ENCODE measurements at places on chromosomes 2 and 18.

DNA sequence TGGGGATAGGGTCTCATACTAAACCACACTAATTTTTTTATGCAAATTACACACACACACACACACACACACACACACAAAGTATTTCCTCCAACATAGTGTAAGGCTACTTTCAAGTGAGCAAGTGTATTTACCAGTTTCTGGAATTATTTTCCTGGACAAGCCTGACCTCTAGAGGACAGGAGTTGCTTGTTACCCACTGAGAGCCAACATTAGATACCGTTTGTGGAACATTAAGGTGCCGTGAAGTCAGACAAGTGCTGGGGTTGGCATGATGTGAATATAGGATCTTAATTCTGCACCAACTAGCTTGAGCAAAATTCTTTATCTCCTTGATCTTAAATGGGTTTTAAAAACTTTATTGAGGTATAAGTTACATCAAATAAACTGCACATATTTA lies 39.3 kb upstream of the SERPINB2 start:
- DNase-seq, result peak; percentile 77

DNA sequence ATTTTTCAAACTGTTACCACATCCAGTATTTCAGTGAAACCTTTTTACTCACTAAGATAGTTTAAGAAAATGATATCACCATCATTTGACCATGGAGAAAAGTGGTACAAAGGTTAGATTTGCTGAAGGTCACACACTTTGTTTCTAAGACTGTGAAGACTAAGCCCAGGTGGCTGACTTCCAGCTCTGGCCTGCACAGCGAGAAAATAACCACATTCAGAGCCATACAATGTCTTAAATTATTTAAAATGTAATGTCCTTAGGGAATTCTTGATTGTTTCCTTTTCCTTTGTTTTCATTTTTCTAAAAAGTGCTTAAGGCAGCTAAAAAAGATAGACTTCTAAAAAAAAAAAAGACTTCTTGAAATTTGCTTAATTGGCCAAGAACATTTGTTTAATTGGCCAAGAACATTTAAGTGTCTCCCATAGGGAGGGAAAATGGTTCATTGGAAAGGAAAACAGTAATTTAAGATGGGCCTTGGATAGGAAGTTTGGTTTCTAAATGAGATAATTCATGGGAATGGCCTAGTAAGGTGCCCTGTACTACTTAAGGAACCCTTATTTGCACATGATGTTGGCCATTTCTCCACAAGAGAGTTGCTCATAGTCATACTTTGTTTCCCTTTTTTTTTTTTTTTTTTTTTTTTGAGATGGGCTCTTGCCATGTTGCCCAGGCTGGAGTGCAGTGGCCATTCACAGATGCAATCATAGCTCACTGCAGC lies 45.2 kb downstream of the CYP1B1 start:
- no peak for DNase-seq

DNA sequence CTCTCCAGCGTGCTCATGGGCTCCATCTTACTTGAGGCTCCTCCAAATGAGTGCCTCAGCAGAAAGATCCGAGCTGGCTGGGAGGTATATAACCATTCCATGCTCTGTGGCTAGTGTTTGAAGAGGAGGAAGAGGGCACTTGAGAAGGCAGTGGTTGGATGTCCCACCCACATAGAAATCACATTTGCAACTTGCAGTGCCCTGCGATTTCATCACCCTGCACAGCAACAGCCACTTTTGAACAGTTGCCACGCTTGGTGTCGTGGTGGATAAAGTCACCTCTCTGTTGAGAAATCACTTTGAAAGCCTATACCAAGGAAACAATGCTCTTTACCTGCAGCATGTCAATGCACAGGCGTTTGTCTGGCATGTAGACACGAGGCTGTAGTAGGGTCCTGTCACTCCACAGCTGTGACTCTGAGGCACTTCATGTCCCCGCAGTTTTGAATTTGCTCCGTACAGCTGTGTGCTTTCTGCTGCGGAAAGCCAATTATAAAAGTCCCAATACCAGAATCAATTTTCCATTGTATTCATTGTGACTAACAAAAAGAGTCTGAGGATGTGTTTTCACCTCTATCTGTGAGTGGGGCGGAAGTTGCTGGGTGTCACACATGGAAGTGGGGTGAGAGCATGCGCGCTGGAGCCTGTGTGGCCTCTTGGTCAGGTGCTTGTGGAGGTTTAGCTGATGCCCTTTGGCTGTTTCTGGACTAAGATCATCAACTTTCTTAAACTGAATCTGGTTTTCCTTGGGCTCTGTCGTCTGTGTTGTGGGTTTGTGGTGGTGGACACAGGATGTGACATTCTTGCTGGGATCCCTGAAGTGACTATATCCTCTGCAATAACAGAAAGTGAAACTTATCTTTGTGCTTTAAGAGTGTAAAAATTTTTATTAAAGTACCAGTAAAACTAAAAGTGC lies 2.8 kb downstream of the CNDP2 start:
- peak; percentile 81 for DNase-seq

DNA sequence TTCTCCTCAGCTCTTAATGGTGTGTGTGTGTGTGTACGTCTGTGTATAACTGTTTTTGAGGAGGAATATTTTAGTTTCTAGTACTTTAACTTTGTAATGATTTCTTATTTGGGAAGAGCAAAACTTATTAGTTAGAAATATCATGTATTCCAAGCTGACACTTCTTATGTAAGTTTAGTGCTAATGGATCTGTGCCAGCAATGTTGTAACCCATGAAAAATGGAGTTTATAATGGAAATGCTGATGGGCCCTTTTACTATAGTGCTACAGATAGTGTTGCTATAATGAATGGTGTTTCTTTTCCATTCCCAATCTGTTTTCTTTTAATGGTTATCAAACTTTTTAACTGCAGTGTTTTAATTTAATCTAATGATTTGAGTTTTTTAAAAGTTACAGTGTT lies 49.8 kb upstream of the OTX1 start:
- DNase-seq, result no peak

GRCh38 chr18:3824101-3824500 lies 374.1 kb downstream of the TGIF1 start:
- no peak for DNase-seq

GRCh38 chr2:191150600-191151330 lies at the start of gene STAT4:
STAT4 (minus strand) TSS chr2:191150994; CDS start chr2:191148203, 2,791 bp downstream.
- peak; percentile 49 for DNase-seq

GRCh38 chr2:106161938-106162820 lies 31.9 kb downstream of the UXS1 start:
- peak; percentile 15 for DNase-seq

- no peak for DNase-seq
Measured at GRCh38 chr2:166270376-166270775, 105.4 kb downstream of the SCN9A start.

GRCh38 chr2:136118819-136119716 lies 1.1 kb upstream of the CXCR4 start:
- DNase-seq, result peak; percentile 85

- DNase-seq, result no peak
Measured at GRCh38 chr2:54599914-54600313, 123.5 kb upstream of the EML6 start.

- no peak for DNase-seq
Measured at GRCh38 chr2:129721846-129722245, 257.6 kb upstream of the RAB6C start.

GRCh38 chr2:152602750-152603149 lies 114.5 kb downstream of the PRPF40A start:
- no peak for DNase-seq

GRCh38 chr2:72924353-72925240 lies 7.3 kb downstream of the EMX1 start:
- DNase-seq, result peak; percentile 26

DNA sequence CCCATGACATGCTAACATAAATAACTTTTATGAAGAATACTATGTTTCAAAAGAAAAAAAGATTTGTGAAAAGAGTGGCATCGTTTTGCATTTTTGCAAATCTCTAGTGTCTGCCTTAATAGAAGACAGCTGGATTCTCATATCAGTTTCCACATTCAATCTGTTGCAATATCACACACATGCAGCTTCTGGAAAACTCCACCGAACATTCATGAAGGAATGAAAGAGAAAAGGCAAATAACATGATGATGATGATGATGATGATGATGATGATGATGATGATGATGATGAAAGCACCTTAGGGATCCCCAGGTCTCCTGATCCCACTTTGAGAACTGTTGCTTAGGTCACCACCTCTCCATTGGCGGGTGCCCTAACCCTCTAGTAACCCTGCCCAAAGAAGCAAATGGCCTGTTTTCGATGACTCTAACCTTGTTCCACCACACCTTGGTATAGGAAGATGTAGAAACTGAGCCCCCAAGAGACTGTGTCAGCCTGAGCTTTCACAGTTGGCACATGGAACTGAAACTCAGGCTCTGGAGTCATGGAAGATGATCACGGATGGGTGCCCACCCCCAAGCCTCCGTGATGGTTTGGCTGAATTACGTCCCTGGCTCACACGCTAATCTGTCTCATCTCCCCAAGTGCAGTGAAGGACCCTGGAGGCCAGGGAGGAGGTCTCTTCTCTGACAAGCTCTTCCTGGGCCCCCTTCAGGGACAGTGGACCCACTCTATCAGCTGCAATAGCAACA lies 80.1 kb upstream of the SMAD7 start:
- DNase-seq, result no peak

DNA sequence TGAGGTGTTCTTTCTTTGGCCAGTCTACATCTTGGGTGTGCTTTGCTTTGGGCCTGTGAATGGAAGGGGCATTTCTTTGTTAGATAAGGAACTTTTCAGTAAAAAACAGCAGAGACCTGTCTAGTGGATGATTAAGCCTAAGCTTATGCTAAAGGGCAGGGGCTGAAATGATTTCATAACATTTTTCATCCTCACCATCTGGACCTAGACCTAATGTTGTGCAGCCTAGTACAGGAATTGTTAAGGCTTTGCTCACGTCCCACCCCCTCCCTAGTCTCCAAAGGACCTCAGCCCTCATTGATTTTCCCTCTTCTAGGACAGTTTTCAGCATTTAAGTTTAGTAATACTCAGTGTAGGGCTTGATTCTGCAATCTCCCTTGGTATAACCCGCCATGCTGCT lies 111.8 kb downstream of the PRKCE start:
- DNase-seq, result no peak

DNA sequence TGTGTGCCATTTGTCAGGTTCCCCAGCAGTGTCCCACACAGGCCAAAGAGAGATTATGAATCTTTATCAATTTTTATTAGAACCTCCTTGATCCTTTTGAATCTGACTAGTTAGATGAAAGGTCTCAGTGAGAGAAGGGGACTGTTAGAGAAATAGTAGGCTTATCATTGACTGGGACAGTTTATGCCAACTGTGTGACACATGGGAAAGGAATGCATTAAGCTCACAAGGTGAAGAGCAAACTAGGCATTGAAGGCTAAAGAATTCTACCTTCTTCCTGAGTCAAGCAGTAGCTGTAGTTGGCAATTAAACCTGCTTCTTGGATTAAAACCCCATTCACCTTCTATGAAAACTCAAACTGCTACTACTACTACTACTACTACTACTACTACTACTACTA lies 389.6 kb upstream of the CDH19 start:
- no peak for DNase-seq

DNA sequence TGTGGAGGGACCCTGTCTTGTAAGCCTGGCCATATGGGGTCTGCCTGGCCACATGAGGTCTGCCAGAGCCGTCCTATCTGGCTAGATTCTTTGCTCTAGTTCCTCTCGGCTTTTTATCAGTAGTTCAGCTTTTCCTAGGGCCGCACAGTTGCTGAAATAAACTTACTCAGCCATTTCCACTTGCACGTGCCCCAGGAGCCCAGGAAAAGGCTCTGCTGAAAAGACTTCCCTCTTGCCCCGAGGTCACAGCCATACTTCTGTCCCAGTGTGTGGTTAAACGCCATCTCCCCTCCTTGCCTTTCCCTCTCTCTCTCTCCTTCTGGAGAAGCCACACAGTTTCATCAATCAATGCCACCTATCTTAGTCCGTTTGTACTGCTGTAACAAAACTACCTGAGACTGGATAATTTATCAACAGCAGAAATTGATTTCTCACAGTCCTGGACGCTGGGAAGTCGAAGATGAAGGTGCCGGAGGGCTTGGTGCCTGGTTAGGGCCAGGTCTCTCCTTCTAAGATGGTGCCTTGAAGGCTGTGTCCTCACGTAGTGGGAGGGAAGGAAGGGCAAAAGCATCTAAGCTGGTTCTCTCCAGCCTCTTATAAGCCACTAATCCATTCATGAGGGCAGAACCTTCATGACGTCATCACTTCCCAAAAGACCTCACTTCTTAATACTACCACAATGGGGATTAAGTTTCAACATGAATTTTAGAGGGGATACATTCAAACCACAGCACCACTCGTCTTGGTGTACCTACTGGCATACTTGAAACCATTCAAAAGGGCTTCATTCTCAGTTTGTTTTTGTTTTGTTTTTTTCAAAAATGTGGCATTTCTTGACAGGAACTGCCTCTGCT lies 11.2 kb upstream of the GALM start:
- DNase-seq, result peak; percentile 63

DNA sequence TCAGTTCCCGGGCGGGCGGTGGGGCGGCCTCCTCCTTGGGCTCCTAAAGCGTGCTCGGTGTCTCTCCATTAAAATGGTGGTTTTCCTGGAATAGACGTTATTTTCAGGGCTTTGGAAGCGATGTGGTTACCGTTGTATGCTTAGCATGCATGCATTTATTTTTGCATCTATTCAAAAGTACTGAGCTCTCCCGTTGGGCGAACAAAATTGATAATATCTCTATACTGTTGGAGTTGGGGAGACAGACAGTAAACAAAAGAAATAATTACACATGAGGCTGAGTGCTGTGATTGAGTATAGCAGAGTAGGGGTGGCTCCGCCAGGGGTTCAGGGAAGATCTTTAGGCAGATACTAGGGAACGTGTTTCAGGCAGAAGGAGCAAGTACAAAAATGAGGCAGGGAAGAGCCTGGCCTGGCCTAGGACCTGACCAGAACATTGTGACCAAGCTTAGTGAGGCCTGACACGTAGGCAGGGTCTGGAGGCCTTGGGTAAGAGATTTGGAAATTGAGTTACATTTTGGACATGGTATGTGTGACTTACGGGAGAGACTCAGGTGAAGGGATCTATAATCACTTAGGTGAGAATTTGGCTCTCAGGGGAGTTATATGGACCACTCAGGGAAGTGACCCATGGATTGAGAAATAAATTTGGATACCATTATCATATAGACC lies 674 bp downstream of the NCAPH start:
- peak; percentile 45 for DNase-seq

- DNase-seq, result no peak
Measured at GRCh38 chr2:46990231-46990588, 74.6 kb upstream of the MCFD2 start.

- DNase-seq, result no peak
Measured at GRCh38 chr2:43675646-43676321, 445 bp downstream of the C1GALT1C1L start.

DNA sequence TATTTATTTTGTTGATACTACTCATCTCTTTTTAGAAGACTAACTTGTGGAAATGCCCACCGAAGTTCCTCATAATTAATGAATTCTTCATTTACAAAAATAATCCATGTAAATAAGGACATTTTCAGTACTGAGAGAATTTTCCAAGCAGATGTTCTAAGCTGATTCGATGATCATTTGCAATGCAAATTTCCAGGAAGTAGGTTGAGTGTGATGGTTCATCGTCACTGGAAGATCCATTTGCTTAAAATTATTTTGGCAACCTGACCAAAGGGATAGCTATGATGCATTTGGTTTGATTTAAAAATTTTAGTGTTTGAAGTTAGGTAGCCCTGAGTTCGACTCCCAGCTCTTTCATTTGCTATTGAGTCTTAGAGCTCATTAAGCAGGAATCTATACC lies 257.3 kb upstream of the RASGRP3 start:
- DNase-seq, result no peak

- no peak for DNase-seq
Measured at GRCh38 chr2:210818473-210818872, 262.1 kb downstream of the CPS1 start.

Data from NB4 (cell line).